ENCODE measurements at places on chromosomes 7 and 10. TPM values are rescaled to one million over a fixed set of nuclear protein-coding genes. Genes with fewer than 3 reads are reported as not detected.

Gene TMEM225B
- total RNA-seq = 1.1 TPM

Gene PON3
- 35.7 TPM for total RNA-seq

Gene SLC37A3
- 24.2 TPM for total RNA-seq

Gene NEUROG3
- not detected for total RNA-seq

Gene ZNF365
- 0.86 TPM for total RNA-seq

Gene CLDN12
- total RNA-seq = 37.5 TPM

Gene JCAD
- 21.3 TPM for total RNA-seq

Gene KEL
- not detected for total RNA-seq

Gene PAX4
- not detected for total RNA-seq

Gene PCGF5
- 51.2 TPM for total RNA-seq

Gene HSPA12A
- 7.0 TPM for total RNA-seq

Gene GRID2IP
- total RNA-seq = not detected

Gene PODXL
- total RNA-seq = 51.5 TPM

Gene KAZALD1
- total RNA-seq = 2.9 TPM

Gene TRIP6
- 46.2 TPM for total RNA-seq

Gene PILRA
- total RNA-seq = 3.3 TPM

Gene ELFN1
- total RNA-seq = 0.30 TPM

Gene TMEM196
- total RNA-seq = not detected

Gene HHEX
- total RNA-seq = 11.3 TPM

Gene RPEL1
- not detected for total RNA-seq

Gene PNLIPRP1
- not detected for total RNA-seq

Gene KCNH2
- 5.7 TPM for total RNA-seq

Gene OPN4
- total RNA-seq = not detected

Gene SFRP5
- total RNA-seq = 3.3 TPM

Gene ST8SIA6
- 0.09 TPM for total RNA-seq

Gene CTBP2
- 119 TPM for total RNA-seq

Gene FGL2
- not detected for total RNA-seq

Gene EGFR
- 94.9 TPM for total RNA-seq

Gene CPXM2
- not detected for total RNA-seq

Gene MRC1
- 0.02 TPM for total RNA-seq

Gene HYAL4
- total RNA-seq = 0.04 TPM

Gene ABCA13
- 0.06 TPM for total RNA-seq

Gene SLC25A13
- total RNA-seq = 36.1 TPM

Gene ARHGEF35
- 0.68 TPM for total RNA-seq

Gene LIPN
- not detected for total RNA-seq

Gene NPTX2
- total RNA-seq = 0.25 TPM

Gene NUB1
- 43.6 TPM for total RNA-seq

Gene RGR
- total RNA-seq = not detected

Gene THSD7A
- 1.8 TPM for total RNA-seq

Gene ICA1
- total RNA-seq = 0.66 TPM

Gene PITRM1
- 82.2 TPM for total RNA-seq

Gene VAX1
- 1.5 TPM for total RNA-seq

Gene ZNF425
- 1.3 TPM for total RNA-seq

Gene HPSE2
- total RNA-seq = not detected

Gene SUV39H2
- 18.3 TPM for total RNA-seq

Gene PAX2
- 0.18 TPM for total RNA-seq

Gene AKR1C2
- 3,597 TPM for total RNA-seq

Gene ANXA8L1
- total RNA-seq = 97.3 TPM

Gene ZC3HAV1L
- total RNA-seq = 10.1 TPM

Gene STEAP4
- 0.06 TPM for total RNA-seq
